ENCODE measurements at places on chromosomes 3 and 15.

GRCh38 chr15:67096546-67097294 is 31.3 kb downstream of the SMAD3 start:
- DNase-seq: no peak

GRCh38 chr3:88092270-88092669 is 33.2 kb downstream of the ZNF654 start:
- DNase-seq: no peak

- no peak for DNase-seq
Measured at GRCh38 chr3:87307805-87308204, 31.4 kb upstream of the POU1F1 start.

DNA sequence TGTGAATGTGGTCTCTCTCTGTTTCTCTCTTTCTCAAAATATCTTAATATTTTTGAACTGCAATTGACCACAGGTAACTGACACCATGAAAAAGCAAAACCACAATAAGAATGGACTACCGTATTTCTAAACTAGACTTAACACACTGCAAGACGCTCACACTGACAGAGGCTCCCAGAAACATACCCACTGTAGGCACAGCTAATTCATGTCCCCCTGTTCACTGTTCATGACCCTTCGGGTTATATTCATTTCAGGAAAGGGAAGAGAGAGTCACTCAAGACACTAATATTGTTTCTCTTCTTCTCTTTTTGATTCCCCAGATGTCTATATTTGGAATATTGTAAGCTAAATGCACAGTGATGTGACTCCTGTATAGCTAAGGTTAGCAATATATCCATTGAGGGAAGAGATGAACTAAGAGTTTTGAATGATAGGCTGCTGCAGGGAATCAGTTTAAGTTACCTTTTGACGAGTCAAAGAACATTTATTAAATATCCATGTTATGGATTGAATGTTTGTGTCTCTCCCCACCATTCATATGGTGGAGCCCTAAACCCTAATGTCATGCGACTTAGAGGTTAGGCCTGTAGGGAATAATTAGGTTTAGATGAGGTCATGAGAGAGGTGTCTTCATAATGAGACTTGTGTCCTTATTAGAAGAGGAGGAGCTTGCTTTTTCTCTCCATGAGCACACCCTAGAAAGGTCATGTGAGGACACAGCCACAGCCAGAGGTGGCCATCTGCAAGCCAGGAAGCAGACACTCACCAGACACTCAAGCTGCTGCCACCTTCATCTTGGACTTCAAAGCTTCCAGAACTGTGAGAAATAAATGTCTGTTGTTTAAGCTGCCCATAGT is 216.6 kb upstream of the GRM7 start:
- no peak for DNase-seq

GRCh38 chr3:24722087-24722486 is 227.4 kb upstream of the THRB start:
- no peak for DNase-seq

GRCh38 chr15:74451861-74452835 is 8.8 kb downstream of the UBL7 start:
- DNase-seq: no peak

DNA sequence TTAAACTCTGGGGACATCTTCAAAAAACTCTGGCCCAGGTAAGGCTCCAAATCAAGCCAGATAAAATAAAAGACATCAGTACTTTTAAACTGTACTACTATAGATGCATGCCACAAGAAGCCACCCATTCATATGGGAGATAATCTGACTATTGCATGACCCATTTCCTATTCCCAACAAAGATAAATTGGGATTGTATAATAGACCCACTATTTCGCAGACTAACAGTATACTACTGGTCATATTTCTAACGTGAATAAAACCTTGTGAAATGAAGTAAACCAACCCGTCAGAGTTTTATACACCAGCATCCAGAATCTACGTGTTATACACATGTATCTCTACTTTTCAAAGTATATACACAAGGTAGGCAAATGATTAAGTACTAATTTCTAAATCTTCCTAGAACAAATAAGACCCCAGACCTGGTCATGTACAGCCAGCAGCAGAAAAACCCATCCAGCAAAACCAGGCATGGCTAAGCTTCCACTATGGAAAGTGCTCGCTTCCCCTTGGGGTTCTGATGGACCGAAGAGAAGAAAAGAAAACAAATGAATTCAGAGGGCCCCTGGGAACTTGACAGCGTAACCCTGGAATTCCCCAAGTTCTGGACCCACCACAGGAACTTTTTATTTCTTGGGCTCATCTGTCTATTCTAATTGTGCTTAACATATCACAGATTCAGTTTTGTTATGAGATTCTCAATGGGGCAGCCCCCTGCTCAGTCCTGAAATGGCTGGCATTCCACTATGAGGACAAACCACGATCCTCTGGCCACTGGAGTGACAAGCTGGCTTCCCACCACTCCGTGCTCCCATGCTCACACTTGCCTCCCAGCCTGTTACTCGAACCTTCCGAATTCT is 69.1 kb downstream of the MB21D2 start:
- no peak for DNase-seq

DNA sequence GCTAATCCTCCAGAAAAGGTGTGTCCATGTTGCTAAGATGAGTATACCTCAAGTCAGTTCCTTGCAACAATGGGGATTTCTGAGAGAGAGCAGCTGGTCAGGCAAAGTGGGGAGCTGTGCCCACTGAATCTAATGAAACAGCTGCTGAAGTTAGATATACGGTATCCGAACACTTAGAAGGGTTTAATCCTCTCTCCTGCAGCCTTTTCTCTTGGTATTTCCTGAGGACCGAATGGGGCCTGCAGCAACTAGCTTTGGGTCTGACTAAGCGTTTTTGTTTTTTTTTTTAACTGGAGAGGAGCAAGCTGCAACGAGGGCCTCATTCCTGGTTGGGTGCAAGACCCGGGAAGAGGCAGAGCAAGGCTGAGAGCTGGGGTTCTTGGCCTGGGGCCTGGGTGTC is 37.6 kb upstream of the BNC1 start:
- no peak for DNase-seq
